ENCODE measurements at places on chromosomes 3 and 15.

DNA sequence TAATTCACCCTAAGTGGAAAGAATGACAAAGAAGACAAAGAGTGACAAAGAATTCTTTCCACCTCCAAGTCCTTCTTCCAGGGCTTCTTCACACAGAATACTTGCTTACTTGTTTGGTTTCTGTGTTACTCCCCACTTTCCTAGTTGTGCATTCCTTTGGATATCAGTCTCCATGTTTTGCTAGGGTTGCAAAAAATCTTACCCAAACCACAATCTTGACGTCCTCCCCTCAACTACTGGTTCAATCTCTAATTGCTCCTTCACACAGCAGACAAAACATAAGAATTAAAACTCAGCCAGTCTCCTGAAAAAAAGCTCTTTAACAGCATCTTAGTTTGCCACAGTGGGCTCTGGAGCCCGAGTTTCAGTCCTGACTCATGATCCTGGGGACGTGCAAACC lies 297.6 kb upstream of the CHRNA7 start:
- DNase-seq, result no peak

DNA sequence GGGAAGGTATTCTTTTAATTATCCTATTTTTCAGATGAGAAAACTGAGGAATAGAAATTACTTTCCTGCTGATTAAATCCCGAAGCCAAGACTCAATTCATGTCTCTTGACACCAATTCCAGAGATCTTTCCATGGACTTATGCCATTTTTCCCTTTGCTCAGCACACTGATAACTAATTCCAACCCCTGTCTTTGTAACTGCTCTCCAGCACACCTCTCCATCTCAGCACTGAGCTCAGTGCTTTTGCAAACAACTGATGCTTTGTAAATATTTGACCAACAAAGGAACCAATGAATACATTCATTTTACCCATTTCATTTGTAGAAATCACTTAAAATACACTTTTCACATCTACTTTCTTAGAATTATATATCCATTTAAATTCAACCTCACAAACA lies 249.1 kb downstream of the IL5RA start:
- no peak for DNase-seq

- no peak for DNase-seq
These were observed 39.9 kb downstream of the OIP5 start for GRCh38 chr15:41292521-41292920.

- DNase-seq, result no peak
These were observed 44.5 kb downstream of the ANAPC13 start for GRCh38 chr3:134441321-134441720.

- DNase-seq, result no peak
These were observed 117.3 kb downstream of the ADAMTS17 start for GRCh38 chr15:100224206-100225185.

DNA sequence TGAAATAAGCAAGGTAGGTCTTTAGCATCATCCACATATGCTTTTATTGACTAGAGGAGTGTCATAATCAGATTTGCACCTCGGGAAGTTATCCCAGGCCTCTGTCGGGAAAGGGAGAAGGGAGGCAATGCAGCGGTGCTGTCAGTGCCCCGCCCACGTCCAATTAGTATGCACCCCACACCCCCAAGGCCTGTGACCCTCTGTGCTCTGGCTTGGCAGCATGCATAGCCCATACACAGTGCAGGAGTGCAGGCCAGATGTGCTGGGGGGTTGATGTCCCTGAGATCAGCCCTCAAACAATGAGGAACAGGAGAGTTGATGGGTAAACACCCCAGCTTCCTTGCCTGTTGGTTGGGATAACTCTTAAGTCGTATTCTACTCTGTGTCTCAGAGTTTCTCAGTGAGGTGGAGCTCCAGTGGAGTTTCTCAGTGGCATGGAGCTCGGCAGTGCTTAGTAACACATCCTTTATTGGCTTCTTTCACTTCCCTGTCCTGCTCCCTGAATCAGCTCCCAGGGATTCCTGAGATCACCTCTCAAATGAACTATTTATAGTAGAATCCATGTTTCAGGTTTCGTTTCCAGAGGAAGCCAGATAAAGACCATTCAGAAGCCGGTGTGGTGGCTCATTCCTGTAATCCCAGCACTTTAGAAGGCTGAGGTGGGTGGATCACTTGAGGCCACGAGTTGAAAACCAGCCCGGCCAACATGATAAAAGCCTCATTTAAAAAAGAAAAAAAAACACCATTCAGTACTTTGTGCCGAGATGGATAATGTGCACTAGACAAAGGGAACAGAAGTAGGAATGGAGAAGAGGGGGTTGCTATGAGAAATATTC lies 26.7 kb upstream of the NDUFB4 start:
- DNase-seq, result no peak

DNA sequence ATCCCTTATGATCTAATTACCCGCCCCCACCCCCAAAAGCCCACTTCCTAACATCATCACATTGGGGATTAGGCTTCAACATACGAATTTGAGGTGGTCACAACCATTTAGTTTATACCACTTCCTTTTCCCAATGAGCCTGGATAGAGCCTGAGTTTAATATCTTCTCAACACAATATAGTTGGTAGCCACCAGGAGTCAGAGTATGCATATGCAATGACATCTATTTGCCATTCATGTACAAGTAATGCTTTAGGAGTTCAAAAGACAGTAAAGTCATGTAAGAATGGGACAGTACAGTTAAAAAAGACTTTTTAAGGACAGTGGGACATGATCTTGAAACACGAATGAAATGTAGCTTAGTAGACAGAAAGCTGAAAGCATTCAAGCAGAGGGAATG lies 172.4 kb downstream of the DCLK3 start:
- DNase-seq, result no peak

GRCh38 chr3:194087995-194088855 lies 47.7 kb upstream of the HES1 start:
- no peak for DNase-seq

DNA sequence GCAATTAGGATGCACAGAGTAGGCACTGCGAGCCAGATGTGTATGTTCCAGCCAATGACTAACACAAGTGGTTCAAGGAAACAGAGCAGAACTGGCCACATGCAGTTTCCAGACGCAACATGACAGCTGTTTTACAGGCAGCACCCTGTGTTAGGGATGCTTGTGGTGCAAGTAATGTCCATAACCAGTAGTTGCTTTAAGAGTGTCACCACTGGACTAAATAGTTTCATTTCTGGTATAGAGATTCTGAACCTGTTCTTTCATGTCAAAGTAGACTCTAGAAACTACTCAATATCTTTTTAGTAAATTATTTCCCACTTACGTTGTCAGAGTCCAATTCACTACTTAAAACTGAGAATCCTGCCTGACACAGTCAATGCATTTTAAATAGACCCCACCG lies 14.5 kb upstream of the LPP start:
- DNase-seq, result no peak

DNA sequence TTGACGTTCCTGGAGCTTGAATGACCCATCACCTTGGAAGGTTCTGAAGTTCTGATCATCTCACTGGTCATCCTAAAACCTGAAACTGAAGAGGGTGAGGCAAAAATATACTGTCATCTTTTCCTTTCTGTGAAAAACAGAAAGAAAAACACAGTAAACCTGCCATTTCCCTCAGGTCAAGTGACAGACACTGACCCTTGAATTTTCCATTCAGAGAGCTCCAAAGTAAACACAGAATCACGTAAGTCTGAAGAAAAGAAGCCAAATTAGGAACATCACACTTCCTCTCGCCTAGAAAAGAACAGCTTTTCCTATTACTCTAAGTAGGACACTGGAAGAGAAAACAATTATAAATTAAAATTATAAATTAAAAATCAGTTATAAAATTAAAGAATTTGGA lies 78.7 kb upstream of the TGFBR2 start:
- DNase-seq, result no peak

DNA sequence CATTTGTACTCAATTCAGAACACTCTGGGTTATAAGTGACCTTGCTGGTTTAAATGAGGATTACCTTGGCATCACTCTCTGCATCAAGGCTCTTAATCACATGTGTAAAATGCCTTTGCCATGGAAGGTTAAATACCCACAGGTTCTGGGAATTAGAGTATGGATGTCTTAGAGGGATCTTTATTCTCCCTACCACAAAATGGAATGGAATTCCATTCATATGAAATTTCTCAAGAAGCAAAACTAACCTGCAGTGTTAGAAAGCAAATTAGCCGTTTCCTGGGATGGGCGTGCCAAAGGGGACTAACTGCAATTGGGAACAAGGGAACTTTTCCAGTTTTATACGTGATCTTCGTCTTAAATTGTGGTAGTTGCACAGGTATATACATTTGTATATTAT lies 39.8 kb downstream of the TBL1XR1 start:
- DNase-seq, result no peak

- DNase-seq, result no peak
These were observed 58.0 kb upstream of the ATP2B2 start for GRCh38 chr3:10563396-10563795.

All from activated CD8-positive, alpha-beta memory T cell treated with anti-CD3 and anti-CD28 coated beads, Interleukin-2, amount 50 U/mL, for 4 hours (primary cell).